ENCODE measurements at places on chromosomes 2 and 18.
A peak's percentile ranks its signal among the peaks of the same experiment; 100 is the strongest.

GRCh38 chr18:79489899-79490625 lies 94.3 kb downstream of the NFATC1 start:
- peak; percentile 12 for DNase-seq

DNA sequence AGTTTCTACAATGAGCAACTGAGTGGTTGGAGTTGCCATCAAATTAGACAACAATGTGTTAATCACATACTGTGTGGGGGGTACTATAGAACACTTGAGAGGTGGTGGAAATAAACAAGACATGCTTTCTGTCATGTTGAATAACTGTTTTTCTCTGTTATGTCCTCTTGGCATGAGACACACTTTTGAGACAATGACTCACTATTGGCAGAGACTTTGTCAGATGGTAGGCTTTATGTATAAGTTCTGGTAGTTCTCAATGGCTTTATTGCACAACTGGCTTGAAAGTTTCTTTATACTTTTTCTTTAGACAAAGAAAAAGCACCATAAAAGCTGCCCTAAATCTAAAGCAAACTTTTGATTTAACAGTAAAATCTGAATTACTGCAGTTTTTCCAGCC lies 578.7 kb downstream of the ADCYAP1 start:
- DNase-seq, result no peak

DNA sequence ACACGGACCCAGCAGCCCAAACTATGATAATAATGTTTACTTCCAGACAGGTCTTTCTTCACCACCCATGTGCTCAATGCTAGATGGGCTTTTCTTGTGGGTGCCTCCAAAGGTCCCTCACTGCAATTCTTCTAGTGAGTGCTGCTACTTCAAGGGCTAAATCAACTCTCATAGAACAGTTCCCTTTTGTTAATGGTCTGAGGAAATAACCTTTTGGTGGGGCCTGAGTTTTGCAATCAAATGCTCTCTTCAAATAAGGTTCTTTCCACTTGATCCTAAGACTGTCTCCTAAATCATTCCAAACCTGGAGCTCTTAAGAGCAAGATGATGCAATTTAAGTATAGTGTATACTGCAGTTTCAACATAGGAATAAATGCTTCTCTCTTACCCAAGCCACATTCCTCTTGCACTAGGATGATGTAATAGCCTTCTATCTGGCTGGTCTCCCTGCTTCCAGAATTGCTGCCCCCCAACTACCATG lies 6.0 kb downstream of the NEMP2 start:
- DNase-seq, result no peak

DNA sequence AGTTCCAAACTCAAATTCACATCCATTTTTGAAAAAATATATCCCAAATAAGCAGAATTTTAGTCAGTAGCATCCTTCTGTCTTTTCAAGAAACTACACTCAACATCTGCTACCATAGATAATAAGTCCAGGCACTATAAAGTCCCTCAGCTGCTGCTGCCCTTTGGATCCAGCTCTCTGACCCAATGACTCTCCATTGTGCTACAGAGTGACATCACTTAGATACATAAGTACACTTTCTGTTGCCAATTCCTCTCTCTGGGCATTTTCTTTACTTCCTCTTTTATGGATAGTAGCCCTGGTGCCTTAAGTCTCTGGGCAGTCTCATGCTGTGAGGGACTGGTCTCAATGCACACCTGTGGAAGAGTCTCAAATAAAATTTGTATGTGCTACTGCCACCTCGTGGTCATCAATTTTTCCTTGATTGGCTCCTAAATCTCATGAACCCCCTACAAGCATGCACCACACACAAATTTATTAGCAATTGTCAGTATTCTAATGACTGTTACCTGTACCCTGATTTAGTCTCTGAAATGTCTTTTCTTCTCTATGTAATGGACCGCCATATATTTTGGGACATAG lies 219.2 kb downstream of the LRP1B start:
- DNase-seq, result peak; percentile 30

DNA sequence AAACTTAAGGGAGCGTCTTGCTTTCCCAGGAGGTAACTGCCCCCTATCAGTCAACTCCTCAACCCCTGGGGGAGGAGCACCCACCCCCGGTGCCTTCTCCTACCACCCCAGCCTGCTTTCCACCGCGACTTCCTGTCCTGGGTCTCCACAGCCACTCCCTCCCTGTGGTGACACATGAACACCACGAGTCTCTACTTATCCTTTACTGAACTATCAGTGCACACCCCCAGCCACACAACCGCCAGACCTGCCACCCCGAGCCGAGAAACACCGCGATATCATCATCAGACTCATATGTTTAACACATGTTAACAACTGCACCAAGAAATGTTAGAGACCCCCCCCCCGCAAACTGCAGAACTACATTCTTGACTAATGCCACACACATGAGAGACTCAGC lies 43.3 kb downstream of the LONRF2 start:
- no peak for DNase-seq

- no peak for DNase-seq
Measured at GRCh38 chr2:174595891-174596397, 1.7 kb downstream of the WIPF1 start.

GRCh38 chr2:215401896-215402379 lies 33.9 kb downstream of the FN1 start:
- no peak for DNase-seq
